ENCODE measurements at places on chromosomes 5 and 9. TPM values are rescaled to one million over a fixed set of nuclear protein-coding genes. Genes with fewer than 3 reads are reported as not detected.

Gene KCNMB1
- polyA plus RNA-seq: 1.6 TPM

Gene PDZD2
- 18.9 TPM for polyA plus RNA-seq

DNA sequence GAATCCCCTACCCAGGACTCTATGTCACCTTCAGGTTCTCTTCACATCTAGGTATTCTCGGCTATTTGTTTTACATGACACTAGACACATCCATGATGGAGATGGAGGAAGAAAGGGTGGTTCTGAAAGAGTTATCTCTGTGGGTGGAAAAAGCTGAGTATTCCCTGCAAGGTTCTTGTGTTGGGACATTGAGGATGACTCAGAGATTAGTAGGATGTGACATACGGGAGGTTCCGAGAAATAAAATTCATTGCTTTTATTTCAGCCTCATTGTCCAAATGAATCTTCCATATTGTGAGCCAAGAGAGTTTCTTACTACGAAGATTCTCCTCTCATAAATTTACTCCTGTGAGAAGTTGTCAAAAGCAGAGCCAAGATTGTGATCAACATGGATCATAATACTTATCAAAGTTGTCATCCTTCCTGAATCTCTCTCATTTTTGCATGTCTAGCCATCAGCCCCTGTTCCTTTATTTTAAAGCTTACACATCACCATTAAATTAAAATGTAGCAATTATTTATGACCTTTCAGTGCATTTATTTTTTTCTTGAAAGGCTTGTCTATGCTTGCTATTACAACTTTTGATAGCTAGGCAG, 370.0 kb downstream of the PSAT1 start:
- DNase-seq: no peak

- DNase-seq: no peak
Observed at GRCh38 chr5:40308867-40309266, 370.8 kb upstream of the PTGER4 start.

GRCh38 chr9:94623253-94623652, 16.1 kb downstream of the FBP1 start:
- DNase-seq: no peak

- DNase-seq: no peak
Observed at GRCh38 chr9:134321531-134321930, 4.7 kb upstream of the RXRA start.

DNA sequence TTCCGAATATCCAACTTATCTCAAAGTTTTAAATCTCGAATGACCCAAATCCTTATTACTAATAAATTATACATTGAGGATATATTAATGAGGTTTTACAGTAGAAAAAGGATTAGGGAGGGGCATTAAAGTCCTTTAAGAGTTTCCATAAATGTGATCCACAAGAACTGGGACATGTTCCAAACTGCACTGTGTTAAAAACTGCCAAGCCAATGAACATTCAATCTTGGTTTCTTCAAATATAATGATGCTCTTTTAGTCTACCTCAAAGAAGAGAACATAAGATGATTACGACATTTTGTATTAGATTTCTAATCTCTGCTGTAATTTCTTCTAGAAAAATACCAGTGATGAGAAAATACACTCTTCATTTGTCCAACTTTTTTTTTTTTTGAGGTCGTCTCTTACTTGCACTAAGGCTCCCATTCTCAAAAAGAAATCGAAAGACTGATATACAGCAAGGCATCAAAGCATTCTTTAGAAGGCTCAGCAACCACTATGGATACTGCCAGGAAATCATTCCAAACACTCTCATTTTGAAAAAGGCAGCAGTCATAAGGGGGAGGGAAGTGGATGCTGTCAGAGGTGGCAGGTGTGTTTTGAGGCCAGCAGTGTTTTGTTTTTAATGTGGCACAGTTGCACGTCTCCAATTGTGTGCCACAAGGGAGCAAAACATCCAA, 1.7 kb downstream of the PTAR1 start:
- peak; percentile 9 for DNase-seq

DNA sequence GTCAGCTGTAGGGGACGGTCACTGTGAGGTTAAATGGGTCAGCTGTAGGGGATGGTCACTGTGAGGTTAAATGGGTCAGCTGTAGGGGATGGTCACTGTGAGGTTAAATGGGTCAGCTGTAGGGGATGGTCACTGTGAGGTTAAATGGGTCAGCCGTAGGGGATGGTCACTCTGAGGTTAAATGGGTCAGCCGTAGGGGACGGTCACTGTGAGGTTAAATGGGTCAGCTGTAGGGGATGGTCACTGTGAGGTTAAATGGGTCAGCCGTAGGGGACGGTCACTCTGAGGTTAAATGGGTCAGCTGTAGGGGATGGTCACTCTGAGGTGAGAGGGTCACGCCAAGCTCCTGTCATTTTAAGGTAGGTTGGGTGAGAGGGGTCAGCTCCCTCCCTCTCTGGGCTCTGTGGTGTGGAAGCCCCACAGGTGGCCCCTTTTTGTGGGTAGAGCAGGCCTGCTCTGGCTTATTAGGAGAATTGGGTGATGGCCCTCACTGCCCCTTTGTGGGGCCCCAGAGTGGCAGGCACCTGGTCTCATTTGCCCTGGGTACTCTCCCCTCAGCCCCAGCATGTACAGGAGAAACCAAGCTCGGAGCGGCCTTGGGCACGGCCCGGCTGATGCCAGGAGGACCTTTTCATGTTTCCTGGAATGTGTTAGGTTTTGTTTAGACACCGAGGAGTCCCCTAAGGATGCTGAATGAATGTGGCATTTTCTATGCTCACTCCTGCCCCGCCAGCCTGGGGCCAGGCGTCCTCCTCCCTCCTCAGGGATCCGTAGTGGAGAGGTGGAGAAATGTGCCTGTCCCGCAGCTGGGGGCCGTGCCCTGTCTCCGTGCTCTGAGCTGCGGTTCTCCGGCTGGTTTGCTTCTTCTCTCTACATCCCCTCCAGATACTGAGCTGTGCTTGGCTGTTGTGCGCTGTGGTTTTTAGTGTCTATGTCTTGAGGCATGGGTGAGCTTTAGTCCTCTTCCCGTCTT, 31.4 kb downstream of the AHRR start:
- no peak for DNase-seq

- DNase-seq: no peak
Observed at GRCh38 chr9:81082221-81082620, 607.1 kb downstream of the TLE1 start.
